Fibroblast of pulmonary artery (primary cell): ENCODE measurements at places on chromosomes 4 and X.

- no peak for DNase-seq
Observed at GRCh38 chr4:110705440-110705782, 82.5 kb upstream of the PITX2 start.

DNA sequence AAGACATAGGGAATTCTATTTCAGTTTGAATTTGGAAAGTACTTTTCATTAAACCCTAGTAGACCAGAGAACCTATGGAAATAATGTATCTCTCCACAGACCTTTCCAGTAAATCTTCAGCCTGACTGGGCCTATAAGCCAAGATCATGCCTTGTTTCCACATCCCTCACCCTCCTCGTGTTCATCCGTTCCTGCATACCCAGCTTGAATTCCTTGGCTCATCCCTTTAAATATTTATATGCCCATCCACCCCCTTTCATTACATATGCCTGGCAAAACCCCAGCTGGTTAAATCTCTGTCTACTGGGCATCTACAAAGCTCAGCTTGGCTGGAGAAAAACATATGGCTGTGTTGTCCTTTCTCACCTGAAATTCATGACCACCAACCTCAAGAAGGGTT is 32.4 kb downstream of the SLC2A9 start:
- no peak for DNase-seq

DNA sequence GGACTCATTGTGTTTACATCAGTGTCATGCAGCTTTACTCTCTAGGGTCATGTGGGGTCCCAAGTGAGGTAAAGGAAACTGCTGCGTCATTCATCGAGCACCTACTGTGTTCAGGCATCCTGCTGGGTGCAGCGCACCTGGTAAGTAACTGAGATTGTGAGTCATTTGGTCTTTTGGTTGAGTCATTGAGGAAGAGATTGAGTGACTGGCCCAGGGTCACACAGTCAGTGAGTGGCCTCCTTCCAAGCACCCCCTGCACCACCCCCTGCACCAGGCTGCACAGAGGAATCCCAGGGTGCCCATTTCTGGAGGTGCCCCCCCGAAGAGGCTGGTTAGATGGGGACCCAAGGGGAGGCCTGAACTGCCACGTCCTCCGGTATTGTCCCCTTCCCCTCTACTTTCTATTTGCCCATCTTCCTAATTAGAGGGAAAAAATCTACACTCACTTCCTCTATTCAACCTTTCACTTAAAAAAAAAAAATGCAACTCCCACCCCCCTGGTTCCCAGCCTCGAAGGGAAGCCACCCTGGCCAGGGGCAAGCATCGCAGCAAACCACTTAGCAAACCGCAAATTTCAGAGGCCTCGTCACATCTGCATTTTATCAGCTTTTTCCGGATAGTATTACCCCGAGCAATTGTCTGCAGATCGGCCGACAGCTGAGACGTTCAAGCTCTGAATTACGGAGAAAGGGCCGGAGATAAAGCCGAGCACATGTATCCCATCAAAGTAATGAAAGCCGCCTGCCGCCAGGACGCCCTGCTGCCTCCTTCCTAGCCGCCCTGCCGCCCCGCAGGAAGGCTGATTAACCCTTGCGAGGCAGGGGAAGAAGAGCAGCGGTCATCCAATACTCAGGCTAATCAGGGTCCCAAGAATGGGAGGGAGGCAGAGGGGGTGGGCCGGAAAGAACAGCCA is 96.3 kb upstream of the MSX1 start:
- peak; percentile 59 for DNase-seq

DNA sequence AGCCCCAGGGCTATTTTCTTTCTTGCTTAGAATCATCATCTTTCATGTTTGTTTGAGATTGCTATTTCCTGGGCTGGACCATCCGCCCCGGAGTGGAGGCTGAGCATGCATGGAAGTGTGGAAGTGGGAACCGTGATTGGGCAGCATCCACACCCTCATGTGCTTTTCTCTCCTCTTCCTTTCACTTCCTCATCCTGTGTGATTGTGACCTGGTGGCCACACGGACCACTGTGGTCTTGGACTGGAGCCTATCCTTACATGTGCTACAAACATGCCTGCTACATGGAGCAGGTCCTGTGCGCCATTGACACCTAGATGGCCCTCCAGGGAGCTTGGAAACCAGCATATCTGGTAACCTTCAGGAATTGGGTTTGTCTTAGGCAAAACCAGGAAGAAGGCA is 175.9 kb upstream of the LCORL start:
- no peak for DNase-seq

GRCh38 chr4:26619784-26620183 is 35.9 kb downstream of the TBC1D19 start:
- DNase-seq = peak; percentile 28

GRCh38 chr4:161564230-161564834 is 599.5 kb downstream of the FSTL5 start:
- DNase-seq = peak; percentile 37

DNA sequence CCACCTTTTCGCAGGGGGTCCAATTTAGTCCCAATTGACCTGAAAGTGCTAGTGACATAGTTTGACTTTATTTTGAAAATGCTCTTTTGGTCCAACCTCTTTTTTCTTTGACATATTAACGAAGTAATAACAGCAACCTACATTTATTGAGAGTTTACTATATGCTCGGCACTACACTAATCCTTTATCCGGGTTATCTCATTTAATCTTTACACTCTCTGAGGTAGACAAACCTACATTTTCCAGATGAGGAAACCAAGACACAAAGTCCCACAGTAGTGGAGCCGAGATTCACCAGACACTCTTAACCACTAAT is 307 bp upstream of the ATRX start:
- DNase-seq = no peak

DNA sequence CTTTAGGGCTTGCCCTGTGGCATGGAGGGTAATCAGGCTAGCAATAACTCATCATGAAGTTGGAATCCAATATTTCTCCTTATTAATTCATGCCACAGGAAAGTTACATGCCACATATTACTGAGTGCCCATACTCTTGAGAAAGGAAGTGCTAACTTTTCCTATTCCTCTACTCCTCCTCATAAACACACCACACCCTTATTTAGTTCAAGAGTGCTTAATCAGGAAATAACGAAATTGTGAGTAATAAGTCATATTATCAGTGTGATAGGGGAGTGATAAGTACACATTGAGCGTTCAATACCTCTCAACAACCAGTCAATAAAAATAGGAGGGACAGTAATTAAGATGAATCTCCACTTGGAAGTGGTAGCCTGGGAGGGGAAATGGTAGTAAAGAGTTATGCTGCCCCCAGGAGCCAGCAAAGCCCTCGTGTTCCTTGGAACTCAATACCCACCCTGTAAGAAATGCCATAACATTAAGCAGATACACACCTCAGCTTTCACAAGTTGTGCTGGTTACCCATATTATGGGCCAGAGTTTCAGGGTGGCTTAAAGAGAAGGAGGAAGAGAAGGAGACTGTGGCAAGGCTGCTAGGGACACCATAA is 410.0 kb upstream of the NR3C2 start:
- DNase-seq = peak; percentile 6

GRCh38 chrX:18833071-18833731 is 125.8 kb downstream of the PPEF1 start:
- DNase-seq = peak; percentile 1

- no peak for DNase-seq
Observed at GRCh38 chrX:133677123-133678063, 262.1 kb upstream of the GPC4 start.

DNA sequence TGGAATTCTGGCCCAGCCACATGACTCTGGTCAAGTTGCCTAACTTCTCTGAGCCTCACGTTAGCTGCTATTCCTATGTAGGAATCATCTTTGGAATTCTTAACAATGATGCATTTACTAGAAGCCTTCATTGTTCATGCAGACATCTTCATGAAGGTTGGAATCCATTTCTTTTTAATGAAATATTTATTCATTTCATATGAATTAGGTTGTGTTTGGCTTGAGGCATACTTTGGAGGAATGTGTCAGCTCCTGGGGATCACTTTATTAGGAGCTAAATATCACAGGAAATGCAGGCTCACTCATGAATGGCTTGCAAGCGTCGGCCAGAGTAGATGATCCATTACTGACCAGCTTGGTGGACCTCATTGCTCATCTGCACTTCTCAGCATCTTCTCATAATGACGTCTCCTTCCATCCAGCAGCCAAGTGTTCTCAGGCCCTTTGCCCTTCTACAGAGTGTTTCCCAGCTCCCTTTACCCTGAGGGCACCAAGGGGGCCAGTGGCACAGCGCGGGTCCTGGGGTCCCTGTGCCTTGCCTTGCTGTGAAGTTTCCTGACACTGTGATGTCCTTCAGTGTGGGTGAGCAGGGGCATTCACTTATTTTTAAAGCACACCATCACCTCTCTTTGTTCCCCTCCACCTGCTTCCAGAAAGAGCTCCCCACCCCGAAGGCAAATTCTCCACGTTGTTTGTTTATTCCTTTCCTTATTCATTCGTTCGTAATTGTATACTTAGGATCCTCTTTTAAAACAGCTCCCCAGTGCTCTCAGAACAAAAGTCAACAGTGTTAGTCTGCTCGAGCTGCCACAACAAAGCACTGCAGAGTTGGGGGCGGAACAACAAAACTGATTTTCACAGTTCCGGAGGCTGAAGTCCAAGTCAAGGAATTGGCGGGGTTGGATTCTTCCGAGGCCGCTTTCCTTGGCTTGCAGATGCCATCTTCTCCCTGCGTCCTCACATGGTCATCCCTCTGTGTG is 106.8 kb downstream of the STK32B start:
- DNase-seq = no peak

- no peak for DNase-seq
Observed at GRCh38 chrX:16588266-16588665, 61.7 kb upstream of the S100G start.

- no peak for DNase-seq
Observed at GRCh38 chr4:34718576-34719245, 1525.6 kb downstream of the ARAP2 start.

- DNase-seq = peak; percentile 32
Observed at GRCh38 chrX:24184018-24184417, 34.5 kb downstream of the ZFX start.

GRCh38 chr4:118682928-118683327 is 2.3 kb upstream of the METTL14 start:
- DNase-seq = peak; percentile 49

- DNase-seq = no peak
Observed at GRCh38 chrX:54641530-54641929, 111.5 kb downstream of the GNL3L start.

- no peak for DNase-seq
Observed at GRCh38 chr4:84690481-84690880, 107.6 kb downstream of the CDS1 start.

DNA sequence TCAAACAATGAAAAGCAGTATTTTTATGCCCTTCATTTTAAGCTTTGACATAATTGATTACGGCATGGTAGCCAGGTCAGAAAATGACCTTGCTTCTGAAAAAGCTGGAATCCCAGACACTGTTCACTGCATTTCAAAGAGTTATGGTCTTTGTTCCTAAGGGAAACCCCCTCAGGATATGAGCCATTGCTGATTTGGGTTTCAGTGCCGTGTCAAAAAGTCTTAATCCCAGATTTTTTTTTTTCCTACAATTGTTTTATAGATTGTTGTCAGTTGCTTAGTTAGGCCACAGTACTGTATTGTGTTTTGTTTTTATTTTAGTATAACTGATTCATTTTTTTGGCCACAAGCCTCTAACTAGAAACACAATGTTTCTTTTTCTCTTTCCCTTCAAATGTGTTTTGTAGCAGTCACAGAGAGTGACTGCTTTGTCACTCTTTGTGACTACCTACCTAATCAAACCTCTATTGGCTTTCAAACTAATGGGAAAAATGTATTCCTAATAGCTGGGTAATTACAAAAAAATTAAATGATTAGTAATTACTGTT is 10.3 kb downstream of the WDR44 start:
- no peak for DNase-seq

DNA sequence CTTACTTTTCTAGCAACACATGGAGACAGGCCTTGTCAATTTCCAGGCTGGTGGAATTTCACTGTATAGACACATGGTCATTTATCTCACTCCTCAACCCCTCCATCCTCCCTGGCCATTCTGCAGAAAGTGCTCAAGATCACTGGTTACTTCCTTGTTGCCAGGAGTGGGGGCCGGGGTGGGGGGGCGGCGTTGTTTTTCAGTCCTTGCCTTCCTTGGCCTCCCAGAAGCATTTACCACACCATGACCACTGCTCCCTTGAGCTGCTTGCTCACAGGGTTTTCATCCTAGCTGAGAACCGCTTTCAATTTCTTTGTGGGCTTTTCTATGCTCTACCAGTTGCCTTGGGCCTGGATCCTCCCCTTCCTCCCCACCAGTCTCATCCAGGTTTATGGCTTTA is 14.1 kb upstream of the BCOR start:
- DNase-seq = no peak

- no peak for DNase-seq
Observed at GRCh38 chr4:6562931-6563901, 11.8 kb upstream of the MAN2B2 start.
